T-helper 2 cell (primary cell): ENCODE measurements at places on chromosomes 3 and 15.

DNA sequence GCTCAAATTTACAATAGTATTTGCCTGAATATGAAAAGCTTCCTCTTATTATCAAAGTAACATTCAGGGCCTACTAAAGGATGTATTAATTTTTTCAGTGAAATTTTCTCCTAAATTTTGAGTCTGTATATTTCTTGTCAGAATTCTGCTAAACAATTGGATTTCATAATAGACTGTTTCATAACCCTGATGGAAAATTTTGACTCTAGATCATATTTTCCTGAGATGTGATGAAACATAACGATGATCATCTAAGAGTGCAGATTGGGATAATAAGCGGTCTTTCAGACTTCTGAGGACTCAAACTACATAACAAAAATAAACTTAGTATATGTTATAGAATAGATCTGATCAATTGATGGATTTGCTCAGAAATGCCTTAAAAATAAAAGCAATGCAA lies 574.5 kb upstream of the TBL1XR1 start:
- DNase-seq, result no peak

GRCh38 chr15:56972426-56972825 lies 54.0 kb downstream of the TCF12 start:
- DNase-seq, result no peak

DNA sequence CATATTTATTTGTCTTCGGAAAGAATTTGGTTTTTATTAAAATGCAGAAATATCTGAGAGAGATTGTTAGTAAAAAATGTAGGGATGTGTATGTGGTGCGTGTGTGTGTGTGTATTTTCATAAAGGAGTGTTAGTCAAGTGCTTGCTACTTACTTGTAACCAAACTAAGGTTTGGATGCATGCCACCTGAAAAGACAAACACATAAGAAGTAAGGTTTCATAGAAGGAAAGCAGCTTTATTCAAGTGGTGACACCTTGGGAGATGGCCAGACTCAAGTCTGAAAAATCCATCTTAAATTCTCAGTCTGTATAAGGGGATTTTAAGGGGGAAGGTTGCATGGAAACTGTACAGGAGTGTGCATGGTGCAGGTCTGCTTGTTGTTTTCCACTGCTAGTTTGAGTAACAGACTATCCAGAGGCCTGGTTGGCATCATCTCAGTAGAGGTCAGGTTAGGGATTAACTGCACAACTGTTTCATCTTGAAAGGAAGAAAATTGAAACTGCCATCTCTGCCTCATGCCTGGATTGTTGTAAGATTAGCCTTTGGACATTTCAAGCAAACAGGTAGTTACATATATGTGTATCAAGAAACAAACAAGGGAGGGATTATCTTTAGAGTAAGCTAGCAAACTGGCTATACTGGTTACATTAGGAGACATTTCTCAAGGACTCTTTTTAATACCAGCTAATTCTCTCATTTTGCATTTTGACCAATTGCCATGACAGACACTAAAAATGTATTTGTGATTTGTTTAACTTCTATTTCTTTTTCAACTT lies 196.7 kb downstream of the EPHA6 start:
- no peak for DNase-seq

GRCh38 chr3:46612324-46612723 lies at the start of gene FAM240A:
Gene FAM240A, plus strand, starts transcription at chr3:46612525. Its CDS starts 159 bp downstream, at chr3:46612684.
- DNase-seq, result no peak

GRCh38 chr3:136142592-136142991 lies 53.5 kb downstream of the MSL2 start:
- no peak for DNase-seq

DNA sequence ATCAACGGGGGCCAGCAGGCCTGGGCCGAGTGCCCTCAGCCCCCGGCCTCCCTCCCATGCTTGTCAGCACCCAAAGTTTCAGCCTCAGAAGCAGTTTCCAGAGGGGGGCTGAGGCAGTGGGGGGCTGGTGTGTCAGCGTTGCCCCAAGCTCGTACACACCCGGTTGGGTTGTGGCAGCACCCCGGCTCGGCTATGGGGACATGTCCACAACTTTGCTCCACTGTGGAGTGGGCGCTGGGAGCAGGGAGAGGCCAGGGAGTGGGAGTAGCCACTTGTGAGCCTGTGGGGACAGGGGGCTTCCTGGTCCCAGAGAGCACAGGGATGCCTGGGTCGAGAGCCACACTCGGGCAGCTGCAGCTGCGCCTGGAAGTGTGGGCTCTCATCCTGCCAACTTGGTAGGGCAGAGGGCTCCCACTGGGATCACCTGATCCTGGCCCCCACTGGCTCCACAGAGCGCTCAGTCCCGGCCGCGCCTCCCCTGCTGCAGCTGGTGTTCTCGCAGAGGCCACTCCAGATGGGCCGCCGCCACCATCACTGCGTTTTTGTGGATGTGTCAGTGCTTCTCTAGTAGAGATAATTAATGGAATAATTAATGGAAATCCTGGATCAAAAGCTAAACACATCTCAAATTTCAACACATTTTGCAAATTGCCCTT lies 75.1 kb downstream of the NR1D2 start:
- no peak for DNase-seq

GRCh38 chr3:126568776-126569342 lies 10.1 kb upstream of the C3orf22 start:
- no peak for DNase-seq

DNA sequence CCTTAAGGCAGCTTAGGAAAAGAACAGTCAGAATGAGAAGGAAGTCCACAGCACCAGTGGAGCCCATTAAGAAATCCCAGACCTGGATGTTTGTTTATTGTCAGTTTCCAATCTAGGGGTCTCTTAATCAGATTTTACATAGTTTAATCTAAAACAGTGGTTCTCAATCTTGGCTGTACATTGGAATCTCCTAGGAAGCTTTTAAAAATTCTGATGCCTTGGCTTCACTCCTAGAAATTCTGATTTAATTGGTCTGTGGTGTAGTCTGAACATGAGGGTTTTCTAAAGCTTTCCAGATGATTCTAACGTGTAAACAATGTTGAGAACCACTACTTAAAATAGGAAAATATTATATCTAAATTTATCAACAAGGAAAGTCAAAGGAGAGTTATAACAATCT lies 56.6 kb upstream of the SPRED1 start:
- no peak for DNase-seq

- DNase-seq, result no peak
Observed at GRCh38 chr3:134579141-134579665, 71.6 kb downstream of the KY start.

- DNase-seq, result peak; percentile 19
Observed at GRCh38 chr3:112770032-112770626, 76.5 kb downstream of the CD200R1L start.

DNA sequence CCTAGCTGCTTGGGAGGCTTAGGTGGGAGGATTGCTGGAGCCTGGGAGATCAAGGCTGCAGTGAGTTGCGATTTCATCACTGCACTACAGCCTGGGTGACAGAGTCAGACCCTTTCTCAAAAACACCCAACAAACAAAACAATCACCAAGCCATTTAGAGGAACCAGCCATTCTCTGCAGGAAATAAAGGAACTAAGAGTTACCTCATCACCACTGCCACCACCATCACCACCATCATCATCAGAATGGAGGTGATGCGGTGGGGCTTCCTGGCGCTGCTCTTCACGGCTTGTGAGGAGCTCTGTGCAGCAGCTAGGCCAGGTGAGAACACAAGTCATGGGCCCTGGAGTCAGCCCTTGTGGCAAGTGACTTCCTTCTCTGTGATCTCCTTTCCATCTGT lies 37.7 kb upstream of the KLHL25 start:
- DNase-seq, result no peak

DNA sequence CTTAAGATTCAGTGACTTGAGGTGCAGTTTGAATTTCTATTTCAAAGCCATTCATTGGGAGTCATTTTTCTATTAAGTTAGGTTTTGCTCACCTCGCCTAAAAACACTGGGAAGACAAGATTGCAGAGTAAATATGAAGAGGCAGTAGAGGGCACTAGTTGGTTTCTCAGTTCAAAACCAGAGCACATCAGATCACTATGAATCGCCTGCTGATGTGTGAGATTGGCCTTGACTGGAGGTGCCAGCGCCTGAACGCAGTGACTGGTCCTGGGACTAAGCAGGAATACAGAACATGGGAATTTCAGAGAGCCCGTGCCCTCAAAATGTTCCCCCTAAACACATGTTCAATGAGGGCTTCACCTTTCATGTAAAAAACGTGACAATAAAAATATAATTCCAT lies 229.0 kb downstream of the ITPR1 start:
- DNase-seq, result no peak

DNA sequence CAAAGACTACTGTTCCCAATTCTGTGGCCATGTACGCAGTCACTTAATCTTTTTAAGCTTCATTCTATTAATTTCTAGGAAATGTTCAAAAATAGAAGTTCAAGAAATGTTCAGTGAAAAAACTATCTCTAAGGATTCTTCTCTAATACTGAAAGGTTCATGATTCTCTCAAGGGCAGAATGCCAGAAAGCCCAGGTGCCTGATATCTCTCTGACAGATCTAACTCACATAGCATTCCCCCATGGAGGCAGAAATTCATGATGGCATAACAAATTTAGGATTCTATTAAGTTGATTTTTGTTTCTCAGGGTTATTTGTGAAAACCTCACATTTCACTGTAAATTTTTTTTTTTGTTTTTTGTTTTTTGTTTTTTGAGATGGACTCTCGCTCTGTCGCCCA lies 17.5 kb downstream of the CHRM5 start:
- DNase-seq, result no peak
